Glutamatergic neuron (in vitro differentiated cells): ENCODE measurements at places on chromosomes 12 and 14. TPM values are rescaled to one million over a fixed set of nuclear protein-coding genes. Genes with fewer than 3 reads are reported as not detected.

DNA sequence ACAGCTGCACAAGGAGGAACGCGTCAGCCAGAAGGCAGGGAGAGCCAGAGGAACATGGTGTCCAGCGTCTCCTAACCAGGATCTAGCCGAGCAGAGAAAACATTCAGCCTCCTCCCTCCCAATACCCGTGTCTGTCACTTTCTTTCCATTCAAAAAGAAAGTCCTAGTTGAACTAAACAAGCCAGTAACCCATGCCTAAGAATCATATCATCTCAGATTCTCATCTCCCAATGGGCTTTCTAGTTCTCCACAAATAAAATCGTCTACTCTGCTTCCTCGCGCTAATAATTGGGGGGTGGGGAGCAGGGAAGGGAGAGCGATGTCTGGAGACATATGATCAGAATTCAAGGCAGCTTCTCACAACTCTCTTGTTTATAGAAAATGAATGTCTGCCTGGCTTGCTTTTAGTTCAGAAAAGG lies 7.4 kb downstream of the NKX2-1 start:
- no peak overlapping the region for H3K27ac ChIP-seq
- peaks cover 7% of the 10 kb centered on the region for H3K4me1 ChIP-seq
- no peak overlapping the region for H3K4me3 ChIP-seq
- peaks cover 59% of the 10 kb centered on the region for H3K27me3 ChIP-seq
- H3K36me3 ChIP-seq, result peaks cover 4% of the 10 kb centered on the region

DNA sequence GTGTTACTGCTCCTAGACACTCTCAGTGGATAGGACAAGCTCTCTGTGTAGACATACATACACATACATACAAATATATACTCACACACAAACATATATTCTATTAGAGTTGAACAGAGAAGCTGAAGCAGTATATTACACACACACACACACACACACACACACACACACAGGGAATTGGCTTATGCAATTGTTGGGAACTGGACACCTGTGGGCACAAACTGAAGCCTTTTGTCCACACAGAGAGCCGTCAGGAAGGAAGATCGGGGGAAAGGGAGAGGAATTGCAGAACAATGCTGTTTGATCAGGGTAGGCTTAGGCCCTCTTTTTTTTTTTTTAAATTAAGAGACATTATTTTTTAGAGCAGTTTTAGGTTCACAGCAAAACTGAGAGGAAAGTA lies 180.7 kb upstream of the DDHD1 start:
- DNase-seq, result no peak
- no peaks in the 10 kb centered on the region for H3K36me3 ChIP-seq
- H3K27ac ChIP-seq, result no peak overlapping the region
- no peak overlapping the region for H3K4me3 ChIP-seq
- H3K27me3 ChIP-seq, result no peaks in the 10 kb centered on the region

DNA sequence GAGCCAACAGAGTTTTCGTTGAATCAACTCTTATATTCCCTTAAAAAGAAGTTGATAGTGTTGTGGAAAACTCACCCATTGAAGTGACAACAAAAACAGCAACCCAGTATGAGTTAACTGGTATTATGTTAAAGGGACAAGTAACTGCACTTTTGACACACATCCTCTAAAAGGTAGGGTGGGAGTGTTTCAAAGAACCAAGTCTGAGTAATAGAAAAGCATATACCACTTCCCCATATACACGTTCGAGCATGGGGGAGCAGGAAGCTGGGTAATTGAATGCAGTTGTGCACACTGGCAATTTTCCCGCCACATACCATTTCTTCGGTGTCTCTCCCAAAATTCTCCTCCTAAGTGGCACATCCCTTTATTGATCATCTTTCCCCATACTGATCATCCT lies 31.5 kb downstream of the IFNG-AS1 start:
- no peaks in the 10 kb centered on the region for H3K27me3 ChIP-seq
- no peak for DNase-seq
- H3K36me3 ChIP-seq, result peaks cover 4% of the 10 kb centered on the region
- no peaks in the 10 kb centered on the region for H3K4me1 ChIP-seq
- no peak overlapping the region for H3K27ac ChIP-seq

DNA sequence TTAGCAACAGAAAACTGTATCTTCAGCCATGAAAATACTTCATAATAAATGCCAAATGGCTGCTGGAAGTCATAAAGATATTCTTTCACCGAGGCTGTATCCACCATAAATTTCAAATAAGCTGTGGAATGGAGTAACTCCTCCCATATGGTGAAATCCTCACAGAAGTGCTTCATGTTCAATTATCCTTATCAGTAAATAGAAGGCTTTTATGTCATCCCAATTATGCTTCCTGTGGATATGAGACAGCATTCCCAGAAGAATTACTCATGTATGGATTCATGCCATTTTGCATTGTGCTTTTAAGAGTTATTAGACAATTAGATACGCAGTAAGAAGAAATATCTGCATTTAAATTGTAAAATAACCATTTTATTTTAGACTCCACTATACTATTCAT lies 99.0 kb downstream of the RTN1 start:
- H3K27me3 ChIP-seq, result no peaks in the 10 kb centered on the region
- peaks cover 10% of the 10 kb centered on the region for H3K4me1 ChIP-seq
- H3K27ac ChIP-seq, result no peak overlapping the region
- no peaks in the 10 kb centered on the region for H3K36me3 ChIP-seq
- no peak for DNase-seq

DNA sequence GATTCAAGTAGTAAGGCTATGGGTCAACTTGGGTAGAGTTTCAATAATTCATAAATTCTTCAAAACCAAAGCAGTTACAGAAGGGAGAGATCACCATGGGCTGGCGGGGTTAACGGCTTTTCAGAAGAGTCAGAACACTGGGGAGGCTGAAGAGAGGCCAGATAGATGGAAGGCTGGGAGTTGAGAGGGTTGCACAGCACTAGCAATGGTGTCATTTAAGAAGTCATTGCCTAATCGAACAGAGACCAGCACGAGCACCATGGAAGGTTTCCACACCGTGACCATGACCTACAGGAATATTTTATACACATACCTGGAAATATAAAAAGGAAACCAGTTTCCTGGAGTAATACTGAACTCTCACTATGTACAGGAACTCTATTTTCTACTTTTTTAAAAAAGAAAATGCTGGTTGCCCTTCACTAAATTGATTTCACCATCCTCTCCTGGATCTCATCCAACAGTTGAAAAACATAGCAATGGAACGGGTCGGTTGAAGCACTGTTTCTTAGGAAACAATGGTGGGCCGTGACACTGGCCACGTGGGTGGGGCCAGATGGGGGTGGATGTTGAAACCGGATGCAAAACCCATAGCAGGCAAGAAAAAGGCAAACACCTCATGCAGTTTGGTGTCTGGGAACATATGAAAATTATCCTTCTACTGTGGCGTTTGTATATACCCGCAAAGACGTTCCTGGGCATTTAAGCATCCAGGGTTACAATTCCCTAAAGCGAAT lies 38.0 kb upstream of the RIN3 start:
- no peaks in the 10 kb centered on the region for H3K27me3 ChIP-seq
- H3K4me1 ChIP-seq, result no peaks in the 10 kb centered on the region
- no peak for DNase-seq
- peaks cover 3% of the 10 kb centered on the region for H3K36me3 ChIP-seq

- H3K4me1 ChIP-seq, result peaks cover 8% of the 10 kb centered on the region
- H3K4me3 ChIP-seq, result no peak overlapping the region
- H3K27me3 ChIP-seq, result peaks cover 8% of the 10 kb centered on the region
- H3K36me3 ChIP-seq, result no peaks in the 10 kb centered on the region
Observed at GRCh38 chr12:49287876-49288275, 7.1 kb upstream of the PRPH start.

DNA sequence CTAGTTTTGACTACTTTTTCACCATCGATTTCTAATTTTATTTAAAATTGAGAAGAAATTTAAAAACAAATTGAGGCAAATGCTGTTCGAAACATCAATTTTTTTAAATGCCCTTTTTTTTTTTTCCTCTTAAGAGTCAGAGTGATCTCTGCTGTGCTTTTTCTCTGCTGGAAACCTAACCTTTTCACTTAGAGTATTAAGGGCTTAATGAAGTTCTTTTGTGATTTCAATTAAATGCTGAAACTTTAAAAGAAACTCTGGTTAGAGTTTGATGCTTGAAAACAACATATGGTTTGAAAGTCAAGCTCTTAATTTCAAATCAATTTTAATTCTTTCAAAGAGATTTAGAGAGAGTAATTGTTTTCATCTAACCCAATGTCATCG lies 171.8 kb downstream of the TMTC2 start:
- no peaks in the 10 kb centered on the region for H3K27me3 ChIP-seq
- no peak overlapping the region for H3K27ac ChIP-seq
- no peaks in the 10 kb centered on the region for H3K36me3 ChIP-seq
- H3K4me1 ChIP-seq, result peaks cover 7% of the 10 kb centered on the region
- DNase-seq, result no peak

RFX4 gene
- not detected for total RNA-seq
